ENCODE measurements at places on chromosomes 1 and 21.

DNA sequence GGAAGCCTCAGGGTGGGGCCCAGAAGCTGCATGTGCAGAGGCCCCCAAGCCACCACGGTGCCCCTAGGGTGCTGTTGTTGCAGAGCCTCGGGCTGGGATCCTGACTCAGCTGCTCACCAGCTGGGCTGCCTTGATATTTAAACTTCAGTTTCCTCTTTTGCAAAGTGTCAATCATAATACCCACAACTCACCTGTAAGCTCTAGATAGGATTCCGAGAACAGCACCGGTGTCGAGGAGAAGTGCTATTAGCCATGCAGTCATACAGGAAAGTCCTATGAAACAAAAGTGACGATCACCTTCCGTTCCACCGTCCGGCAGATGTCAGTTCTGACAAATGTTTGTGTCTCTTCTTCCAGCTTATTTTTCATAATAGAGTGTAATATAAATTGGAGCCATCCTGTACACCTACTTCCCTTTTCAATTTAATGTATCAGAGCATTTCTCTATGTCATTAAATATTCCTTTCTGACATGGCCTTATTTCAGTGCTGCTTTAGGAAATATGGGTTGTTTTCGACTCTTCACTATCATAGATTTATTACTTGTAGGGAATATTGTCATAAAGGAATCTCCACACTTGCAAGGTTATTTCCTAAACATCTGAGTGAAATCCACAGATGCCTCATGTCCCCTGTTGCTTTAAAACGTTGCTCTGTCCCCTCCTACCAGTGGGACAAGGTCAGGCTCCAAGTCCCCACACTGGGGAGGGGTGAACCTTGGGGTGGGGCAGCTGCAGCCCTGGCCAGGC is 100.8 kb downstream of the SIK1 start:
- H3K4me3 ChIP-seq = no peak overlapping the region
- H3K27me3 ChIP-seq = no peaks in the 10 kb centered on the region
- DNase-seq = no peak
- peaks cover 9% of the 10 kb centered on the region for H3K4me1 ChIP-seq
- H3K36me3 ChIP-seq = no peaks in the 10 kb centered on the region

DNA sequence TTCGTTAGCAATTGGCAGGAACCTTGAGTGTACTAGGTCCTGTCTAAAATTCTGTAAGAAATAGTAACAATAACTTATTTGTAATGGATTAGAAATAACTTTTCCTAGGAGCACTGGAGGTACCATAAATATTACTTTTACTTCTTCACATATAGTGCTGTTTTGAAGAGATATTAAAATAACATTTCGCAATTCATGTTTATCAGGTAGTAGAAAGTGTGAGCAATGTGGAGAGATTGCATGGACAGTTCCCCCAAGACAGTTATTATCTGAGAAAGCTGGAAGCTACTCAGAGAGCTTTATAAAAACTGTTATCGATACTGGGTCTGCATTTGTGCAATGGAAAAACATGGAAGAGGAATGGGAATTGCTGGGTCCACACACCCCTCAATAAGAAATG is 128.5 kb upstream of the KIF26B start:
- H3K27me3 ChIP-seq = no peaks in the 10 kb centered on the region
- H3K27ac ChIP-seq = no peak overlapping the region

DNA sequence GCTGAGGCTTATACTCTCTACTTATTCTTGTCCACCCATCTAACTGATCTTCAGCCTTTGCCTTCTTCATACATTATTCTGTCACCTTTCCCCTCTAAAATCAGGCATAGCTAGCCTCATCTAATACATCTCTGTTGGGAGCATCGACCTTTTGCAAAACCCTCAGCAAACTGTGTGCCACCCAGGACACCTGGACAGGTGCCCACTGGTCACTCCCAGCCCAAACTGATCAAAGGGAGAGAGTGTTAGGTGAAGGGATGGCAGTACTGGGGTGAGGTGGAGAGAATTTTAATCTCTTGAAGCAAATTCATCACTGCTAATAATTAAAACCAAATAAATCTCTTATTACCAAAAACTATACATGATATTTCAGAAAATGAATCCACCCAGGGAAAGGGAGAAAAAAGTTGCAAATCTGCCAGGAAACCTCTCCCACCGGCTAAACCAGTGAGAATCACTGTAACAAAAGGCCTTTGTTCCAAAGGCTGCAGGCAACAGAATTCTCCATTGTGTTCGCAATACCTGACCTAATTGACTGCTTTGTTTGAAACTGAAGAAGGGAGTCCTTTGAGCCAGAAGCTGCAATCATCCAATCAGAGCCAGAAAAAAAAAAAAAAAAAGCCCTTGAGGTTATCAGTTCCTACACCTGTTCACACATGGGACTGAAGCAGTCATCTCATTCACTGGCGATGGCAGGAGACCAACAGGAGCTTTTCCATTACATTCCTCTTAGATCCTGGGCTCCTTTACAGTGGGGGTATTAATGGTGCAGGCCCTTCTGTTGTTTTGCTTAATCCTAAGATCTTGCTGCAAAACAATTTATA is 172.6 kb downstream of the APP start:
- no peaks in the 10 kb centered on the region for H3K36me3 ChIP-seq
- H3K27me3 ChIP-seq = no peaks in the 10 kb centered on the region
- no peak for DNase-seq
- H3K27ac ChIP-seq = no peak overlapping the region
- no peak overlapping the region for H3K4me3 ChIP-seq

GRCh38 chr1:206117151-206117948 is at the start of gene AVPR1B:
Gene AVPR1B, minus strand, starts transcription at chr1:206117388. Its CDS starts 498 bp downstream, at chr1:206116890.
- H3K27me3 ChIP-seq = no peaks in the 10 kb centered on the region
- H3K36me3 ChIP-seq = no peaks in the 10 kb centered on the region
- H3K27ac ChIP-seq = peak within 1 kb of the TSS; percentile 1

DNA sequence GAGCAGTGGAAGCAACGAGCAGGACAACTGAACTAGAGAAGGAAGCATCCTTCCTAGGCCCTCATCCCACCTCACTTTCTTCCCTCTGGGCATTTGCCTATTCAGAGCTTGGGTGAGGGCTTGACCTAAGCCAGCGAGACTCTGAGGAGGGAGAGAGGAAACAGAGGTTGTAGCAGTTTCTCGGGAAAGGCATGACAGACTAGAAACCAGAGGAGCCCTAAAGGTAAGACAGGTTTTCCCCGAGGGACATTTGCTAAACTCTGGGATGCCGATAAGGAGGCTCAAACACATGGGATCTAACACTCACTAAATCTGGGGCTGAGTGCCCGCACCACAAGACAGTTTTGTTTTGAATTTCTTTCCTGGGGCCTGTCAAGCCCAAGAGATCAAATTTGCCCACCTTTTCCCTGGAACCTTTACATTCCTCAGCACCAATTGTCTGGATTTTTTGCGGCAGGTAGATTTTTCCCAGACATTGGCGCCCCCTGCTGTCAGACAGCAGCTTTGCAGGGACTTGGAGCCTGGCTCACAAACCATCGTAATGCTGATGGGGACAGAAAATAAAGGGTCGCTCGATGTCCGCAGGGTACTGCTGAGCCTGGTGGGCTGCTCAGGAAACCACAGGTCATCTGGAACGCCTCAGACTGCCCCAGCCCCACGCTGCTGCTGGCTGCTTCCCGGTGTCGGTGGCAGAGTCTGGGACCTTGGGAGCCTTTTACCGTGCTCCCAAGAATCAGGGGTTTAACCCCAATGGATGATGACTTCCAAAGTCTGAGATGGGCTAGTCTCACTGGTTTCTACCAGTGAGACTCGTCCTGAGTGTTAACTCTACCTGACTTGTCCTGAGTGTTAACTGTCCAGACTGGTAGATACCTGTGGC is 23.4 kb upstream of the TSPAN2 start:
- peaks cover 6% of the 10 kb centered on the region for H3K4me1 ChIP-seq
- DNase-seq = no peak
- no peak overlapping the region for H3K4me3 ChIP-seq
- no peak overlapping the region for H3K27ac ChIP-seq
- H3K36me3 ChIP-seq = no peaks in the 10 kb centered on the region
- H3K27me3 ChIP-seq = no peaks in the 10 kb centered on the region

DNA sequence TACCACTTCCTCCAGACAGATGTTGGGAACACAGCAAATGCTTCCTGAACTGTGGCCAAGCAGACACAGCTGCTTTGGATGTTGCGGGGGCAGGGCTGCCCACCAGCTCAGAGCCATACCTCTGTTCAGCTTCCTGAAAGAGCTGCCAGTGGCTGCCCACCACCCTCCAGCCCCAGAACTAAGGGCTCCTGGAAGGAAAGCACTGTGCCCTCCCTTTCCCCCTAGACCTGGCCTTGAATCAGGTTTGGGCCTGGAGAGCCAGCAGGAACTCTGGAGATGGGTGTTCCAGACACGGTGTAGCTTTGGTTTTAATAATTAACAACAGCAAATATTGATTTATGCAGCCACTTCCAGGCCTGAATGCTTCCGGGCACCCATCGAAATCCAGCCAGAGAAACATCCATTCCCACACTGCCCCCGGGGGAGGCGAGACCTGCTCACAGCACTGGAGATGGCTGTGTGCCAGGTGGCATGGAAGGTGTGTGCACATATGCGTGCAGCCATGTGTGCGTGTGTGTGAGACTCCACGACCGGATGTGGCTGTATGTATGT is 45.7 kb downstream of the RAP1GAP start:
- H3K27me3 ChIP-seq = no peaks in the 10 kb centered on the region
- H3K27ac ChIP-seq = no peak overlapping the region
- H3K4me3 ChIP-seq = no peak overlapping the region
- no peaks in the 10 kb centered on the region for H3K4me1 ChIP-seq
- no peaks in the 10 kb centered on the region for H3K36me3 ChIP-seq

- H3K4me3 ChIP-seq = no peak overlapping the region
- no peak for DNase-seq
- peaks cover 44% of the 10 kb centered on the region for H3K36me3 ChIP-seq
- H3K27ac ChIP-seq = no peak overlapping the region
- H3K27me3 ChIP-seq = no peaks in the 10 kb centered on the region
These were observed 96.0 kb upstream of the GNG4 start for GRCh38 chr1:235745503-235746136.

DNA sequence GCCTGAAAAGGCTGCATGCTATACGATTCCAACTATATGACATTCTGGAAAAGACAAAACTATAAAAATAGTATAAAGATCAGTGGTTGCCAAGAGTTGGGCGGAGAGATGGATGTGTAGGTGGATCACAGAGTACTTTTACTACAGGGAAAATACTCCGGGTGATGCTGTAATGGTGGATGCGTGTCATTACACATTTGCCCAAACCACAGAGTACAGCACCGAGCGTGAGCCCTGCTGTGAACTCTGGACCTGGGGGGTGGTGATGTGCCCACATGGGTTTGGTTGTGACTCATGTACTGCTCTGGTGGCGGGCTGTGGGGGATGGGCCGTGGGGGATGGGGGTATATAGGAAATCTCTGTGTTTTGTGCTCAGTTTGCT is 162.7 kb upstream of the COL6A1 start:
- H3K36me3 ChIP-seq = no peaks in the 10 kb centered on the region
- no peak overlapping the region for H3K4me3 ChIP-seq
- peaks cover 7% of the 10 kb centered on the region for H3K4me1 ChIP-seq
- no peaks in the 10 kb centered on the region for H3K27me3 ChIP-seq
- no peak overlapping the region for H3K27ac ChIP-seq

GRCh38 chr21:15130751-15131150 is 66.0 kb upstream of the NRIP1 start:
- H3K27ac ChIP-seq = no peak overlapping the region
- DNase-seq = no peak
- no peaks in the 10 kb centered on the region for H3K27me3 ChIP-seq
- no peaks in the 10 kb centered on the region for H3K4me1 ChIP-seq
- no peaks in the 10 kb centered on the region for H3K36me3 ChIP-seq

DNA sequence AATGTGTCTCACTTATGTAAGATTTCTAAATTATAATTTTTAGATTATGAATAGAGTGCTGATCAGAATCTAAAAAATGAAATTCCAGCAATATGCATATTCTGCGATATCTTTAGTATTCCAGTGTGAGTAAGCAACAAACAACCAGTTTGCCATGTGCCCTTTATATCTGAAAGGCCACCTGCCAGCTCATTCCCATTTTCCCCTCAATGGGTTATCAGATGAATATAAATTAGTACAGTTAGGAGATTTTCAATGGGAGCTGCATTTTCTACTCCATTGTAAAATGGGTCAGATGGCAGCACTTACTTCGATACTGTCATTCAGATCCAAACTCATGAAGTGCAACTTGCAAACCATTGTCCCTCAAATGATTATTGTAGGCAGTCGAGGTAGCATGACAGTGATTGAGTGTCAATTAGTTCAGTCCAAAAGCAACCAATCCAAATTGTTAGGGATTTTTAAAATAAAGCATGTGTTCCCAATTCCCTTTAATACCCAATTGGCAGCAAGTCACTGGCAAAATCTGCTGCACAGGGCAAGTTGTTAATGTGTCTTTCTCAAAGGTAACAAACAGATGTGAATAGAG is 680.3 kb downstream of the LRRIQ3 start:
- no peak for DNase-seq
- no peak overlapping the region for H3K27ac ChIP-seq
- no peaks in the 10 kb centered on the region for H3K27me3 ChIP-seq
- H3K36me3 ChIP-seq = no peaks in the 10 kb centered on the region
- no peaks in the 10 kb centered on the region for H3K4me1 ChIP-seq

DNA sequence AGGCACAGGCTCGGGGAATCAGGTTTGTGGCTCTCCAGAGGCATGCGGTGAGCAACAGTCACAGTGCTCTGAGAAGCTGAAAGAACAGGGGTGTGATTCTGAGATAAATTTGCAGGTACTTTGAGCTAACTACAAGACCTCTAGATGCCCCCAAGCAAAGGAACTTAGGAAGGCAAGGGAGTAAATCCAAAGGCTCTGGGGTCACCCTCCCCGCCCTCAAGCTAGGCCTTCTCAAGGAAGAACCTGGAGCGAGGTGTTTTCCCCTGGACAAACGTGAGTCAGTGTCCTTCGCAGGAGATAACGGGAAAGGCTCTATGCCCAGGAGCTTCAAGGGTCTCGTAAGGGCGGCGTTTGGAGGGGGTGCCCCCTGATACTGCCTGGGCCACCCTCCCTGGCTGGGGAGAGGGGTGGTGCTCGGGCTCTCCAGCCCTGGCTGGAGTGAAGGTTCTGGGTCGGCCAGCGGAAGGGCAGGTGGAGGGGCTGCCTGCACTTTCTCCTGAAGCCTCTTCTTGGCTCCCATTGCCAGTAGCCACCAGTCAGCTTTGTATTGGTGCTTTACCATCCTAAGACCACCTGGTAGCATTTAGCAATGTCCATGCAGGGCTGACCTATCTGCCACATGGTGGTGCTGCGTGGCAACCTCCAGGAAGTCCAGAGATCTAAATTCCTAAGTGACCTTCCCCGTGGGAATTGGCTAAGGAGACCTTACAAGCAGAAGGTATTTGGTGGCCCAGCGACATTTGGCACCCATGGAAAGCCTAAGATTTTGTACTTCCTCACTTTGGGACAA is 44.0 kb downstream of the GPR161 start:
- DNase-seq = peak; percentile 54
- no peaks in the 10 kb centered on the region for H3K27me3 ChIP-seq
- no peak overlapping the region for H3K27ac ChIP-seq
- no peaks in the 10 kb centered on the region for H3K36me3 ChIP-seq
- no peak overlapping the region for H3K4me3 ChIP-seq
- peaks cover 5% of the 10 kb centered on the region for H3K4me1 ChIP-seq

GRCh38 chr21:15092745-15093144 is 27.9 kb upstream of the NRIP1 start:
- H3K4me3 ChIP-seq = no peak overlapping the region
- no peak overlapping the region for H3K27ac ChIP-seq

- H3K36me3 ChIP-seq = no peaks in the 10 kb centered on the region
- H3K4me3 ChIP-seq = no peak overlapping the region
- H3K27ac ChIP-seq = no peak overlapping the region
These were observed 26.5 kb downstream of the OLIG1 start for GRCh38 chr21:33096426-33096825.
